ENCODE measurements at places on chromosomes 16 and 17. TPM values are rescaled to one million over a fixed set of nuclear protein-coding genes. Genes with fewer than 3 reads are reported as not detected.
A peak's percentile ranks its signal among the peaks of the same experiment; 100 is the strongest.

- DNase-seq, result peak; percentile 91
Observed at GRCh38 chr17:57868007-57868909, 18.4 kb upstream of the MRPS23 start.

The PDILT gene
- total RNA-seq, result not detected

DNA sequence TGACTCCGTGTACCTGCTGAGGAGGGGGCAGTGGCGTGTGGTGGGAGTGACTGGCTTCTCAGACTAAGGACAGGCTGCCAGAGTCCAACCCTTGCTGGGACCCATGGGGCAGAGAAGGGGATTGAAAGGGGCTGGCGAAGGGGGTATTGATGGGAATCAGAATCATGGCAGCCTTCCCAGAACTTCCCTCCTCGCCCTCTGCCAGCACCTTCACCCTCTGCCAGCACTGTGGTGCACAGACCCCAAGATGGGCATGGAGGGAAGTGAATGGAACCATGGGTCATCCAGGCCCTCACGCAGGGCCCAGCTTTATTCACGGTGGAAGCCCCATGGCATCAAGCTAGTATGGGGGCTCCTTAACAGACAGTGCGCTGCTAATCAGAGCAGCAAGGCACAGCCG lies 76.8 kb downstream of the IRX5 start:
- DNase-seq, result no peak

The KCNJ18 gene
- total RNA-seq, result not detected

DNA sequence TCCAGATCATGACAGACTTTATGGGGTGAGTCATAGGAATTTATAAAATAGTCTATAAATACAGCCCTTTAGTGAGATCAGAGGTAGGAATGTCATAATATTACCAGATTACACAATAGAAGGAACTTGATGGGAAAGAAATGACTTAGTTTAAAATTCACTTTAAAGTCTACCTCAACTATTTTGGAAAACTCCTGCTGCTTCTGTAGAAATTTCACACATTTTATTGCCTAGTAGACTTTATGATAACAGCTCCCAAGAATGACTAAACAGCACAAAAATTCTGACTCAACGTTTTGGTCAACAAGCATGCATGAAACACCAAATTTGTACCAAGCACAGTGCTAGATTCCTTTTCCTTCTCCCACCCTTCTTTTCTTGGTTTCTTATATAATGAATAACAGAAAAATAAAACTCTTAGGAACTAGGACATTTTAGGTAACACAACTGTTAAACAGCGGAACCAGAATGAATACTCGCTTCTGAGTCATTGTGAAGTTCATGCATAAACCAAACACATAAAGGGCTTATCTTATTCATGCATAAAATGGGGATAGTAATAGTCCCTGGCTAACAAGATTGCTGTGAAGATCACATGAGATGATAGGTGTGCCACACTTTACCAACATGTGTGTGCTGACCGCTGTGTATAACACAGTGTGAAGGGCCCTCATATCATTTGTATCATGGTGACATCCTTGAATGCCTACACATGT lies 243.9 kb downstream of the CDH8 start:
- DNase-seq, result peak; percentile 97

All from astrocyte (in vitro differentiated cells and primary cell).